ENCODE measurements at places on chromosomes 1 and 21.

GRCh38 chr1:4978660-4979390 is 324.4 kb downstream of the AJAP1 start:
- DNase-seq = no peak

DNA sequence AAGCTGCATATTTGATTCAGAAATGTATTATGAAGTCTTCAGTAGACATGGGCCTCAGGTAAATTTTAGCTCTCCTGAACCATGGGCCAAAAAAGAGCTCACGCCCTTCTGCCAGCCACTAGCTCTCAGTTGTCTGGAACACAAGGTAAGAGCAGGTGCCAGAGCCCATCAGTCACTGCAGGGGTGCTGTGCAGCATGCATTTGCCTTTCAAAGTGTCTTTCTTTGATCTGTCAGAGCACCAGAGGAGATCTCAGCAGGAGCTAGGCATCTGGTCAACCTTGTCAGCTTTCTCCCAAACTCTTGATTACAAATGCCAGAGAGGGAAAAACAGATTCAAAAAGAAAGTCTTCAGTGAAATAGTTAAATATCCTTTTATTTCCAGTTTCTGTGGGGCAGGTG is 332.3 kb downstream of the COL11A1 start:
- no peak for DNase-seq

DNA sequence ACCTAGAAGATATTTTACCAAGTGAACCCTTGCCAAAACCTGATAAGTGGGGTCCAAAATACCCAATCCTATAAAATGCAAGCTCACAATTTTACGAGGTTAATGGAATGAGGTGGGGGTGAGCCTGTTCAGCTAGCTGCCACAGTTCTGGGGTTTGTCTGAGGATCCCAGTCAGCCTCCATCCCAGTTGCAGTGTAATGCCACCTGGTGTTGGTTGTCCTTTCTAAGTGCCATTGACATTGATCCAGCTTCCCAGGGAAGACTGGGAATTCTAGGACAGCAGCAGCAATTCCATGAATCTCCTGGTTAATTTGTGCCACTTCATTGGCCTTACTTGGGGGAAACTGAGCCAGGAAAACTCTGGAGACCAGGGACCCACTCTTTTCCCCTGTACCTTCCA is 298.3 kb downstream of the RWDD3 start:
- DNase-seq = no peak

- DNase-seq = no peak
These were observed 36.3 kb upstream of the MYOCOS start for GRCh38 chr1:171585715-171586114.

GRCh38 chr1:100037927-100038659 is 68.3 kb downstream of the SLC35A3 start:
- peak; percentile 89 for DNase-seq

DNA sequence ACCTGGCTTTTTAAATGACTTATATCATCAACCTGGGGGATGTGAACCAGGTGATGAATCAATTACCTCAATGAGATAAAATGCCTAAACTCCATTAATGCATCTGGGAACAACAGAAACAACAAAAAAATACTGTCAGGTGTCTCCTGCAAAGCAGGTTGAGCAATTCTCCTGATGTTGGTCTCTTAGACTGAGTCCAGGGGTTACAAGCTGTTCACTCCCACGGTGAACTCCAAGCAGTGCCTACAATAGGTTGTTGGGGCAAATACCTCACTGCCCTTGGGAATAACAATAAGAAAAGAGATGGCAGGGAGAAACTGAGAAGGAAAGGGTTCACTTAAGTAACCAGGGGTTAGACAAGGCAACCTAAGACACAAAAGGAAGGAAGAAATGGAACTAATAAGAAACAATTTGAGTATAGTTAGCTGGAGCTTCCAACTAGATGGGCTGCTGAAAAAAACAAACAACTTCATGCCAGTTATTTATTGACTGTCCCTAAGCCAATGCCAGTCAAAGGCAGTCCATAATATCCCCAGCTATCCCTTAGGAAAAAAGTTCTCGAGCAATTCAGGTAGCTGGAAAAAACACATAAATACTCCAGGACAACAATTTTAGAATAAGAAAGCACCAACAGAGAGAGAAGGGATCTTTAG is 97.6 kb upstream of the MAGI3 start:
- DNase-seq = no peak

DNA sequence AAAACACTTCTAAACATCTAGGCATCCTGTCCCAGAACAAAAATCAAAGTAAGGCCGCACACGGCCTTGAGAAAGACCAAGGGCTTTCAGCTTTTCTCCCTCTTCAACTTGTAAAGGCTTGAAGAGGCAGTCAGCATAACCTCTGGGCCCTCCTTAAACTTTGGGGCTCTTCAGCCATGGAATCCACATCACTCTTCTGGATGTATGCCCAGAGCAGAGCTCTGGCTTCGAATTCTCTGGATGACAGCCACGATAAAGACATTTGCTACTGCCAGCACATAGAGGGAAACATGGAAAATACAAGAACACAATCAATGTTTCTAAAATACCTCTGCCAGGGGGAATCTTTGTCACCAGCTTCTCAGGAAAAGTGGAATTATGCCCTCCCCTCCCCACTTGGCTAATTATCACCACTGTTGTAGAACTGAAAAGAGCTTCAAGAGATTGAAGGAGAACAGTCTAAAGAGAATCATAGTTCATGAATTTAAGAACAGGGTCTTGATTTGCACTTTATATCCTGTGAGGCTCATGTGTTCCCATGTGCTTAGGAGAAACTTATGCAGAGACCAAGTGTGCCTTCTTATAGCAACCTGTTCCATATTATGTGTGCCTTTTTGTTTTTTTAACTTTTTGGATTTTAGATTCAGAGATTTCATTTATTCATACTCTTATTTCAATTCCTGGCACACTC is 39.0 kb upstream of the DPT start:
- DNase-seq = no peak

DNA sequence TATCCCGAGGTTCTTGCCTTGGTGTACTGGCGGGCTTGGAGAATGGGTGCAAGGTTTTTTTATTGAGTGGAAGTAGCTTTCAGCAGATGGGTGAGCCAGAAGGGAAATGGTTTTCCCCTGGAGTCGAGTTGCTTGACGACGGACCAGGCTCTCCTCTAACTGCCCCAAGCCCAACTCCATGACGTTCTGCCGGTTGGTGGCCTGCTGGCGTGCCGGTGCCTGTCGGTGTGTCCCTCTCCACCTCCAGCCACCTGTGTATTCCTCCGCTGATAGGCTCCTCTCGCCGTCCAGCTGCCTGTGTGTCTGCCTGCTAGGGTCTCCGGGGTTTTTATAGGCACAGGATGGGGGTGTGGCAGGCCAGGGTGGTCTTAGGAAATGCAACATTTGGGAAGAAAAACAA is 34.3 kb upstream of the PTGFRN start:
- DNase-seq = no peak

- DNase-seq = no peak
These were observed 514 bp downstream of the TPRG1L start for GRCh38 chr1:3625151-3625907.

- DNase-seq = no peak
These were observed 184.5 kb downstream of the CAMTA1 start for GRCh38 chr1:6969762-6970161.

DNA sequence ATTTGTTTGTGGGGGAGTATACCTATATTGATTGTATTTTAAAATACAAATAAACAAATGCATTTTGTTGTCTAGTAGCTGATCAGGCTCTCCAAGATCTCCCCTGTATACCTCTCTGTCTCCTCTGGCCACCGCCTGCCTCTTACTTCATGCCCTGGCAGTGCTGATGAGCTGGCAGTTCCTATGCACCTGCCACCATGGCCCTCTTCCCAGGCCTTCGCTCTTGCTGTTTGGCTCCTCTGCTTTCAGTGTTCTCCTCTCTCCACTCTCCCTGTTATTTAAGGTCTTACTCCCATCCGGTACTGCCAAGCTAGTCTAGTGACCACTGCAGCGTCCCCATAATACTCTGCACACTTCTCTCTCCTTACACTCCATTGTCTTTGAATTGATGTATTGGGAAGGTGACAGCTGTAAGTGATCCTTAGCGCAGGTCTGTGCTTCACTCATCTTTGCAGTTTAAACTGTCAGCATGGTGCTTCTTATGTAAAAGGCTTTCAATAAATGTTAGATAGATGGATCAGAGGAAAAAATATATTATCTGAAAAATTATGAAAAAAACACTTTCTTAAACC is 88.1 kb upstream of the ATP1A1 start:
- DNase-seq = no peak

DNA sequence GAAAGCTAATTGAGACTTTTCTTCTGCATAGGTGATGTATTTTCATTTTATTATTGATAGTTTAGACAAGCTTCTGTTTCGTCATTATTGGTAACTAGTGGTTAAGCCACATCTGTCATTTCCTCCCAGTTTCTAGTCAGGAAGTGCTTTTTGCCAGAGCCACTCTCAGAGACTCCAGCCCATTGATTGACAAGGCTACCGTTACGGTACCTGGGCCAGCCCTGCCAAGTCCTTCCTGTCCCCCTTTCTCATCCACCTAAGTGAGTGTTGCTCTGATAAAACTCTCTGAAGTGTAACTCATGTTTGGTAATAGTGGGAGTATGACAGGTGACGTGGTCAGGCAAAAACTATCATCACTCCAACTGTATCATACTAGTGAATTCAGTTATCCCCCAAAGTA is 29.6 kb upstream of the AGL start:
- no peak for DNase-seq

GRCh38 chr1:4050998-4051397 is 150.9 kb upstream of the C1orf174 start:
- DNase-seq = no peak

DNA sequence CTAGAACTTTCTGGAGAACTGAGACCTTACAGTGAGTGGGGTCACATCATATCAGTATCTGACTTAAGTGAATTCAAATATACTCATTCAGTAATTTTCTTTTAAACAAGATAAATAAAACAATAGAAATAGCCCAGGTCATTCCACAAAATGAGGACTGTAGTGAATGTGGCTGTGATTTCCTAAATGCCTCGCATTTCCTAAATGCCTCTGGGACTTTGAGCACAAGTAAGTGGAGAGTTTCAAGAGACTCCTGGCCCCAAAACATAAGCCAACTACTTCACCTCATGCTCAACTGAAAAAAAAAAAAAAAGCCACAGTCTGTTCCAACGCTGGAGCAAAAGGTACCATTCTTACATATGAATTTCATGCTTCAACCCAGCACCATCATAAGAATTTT is 81.5 kb downstream of the ZNF281 start:
- DNase-seq = no peak

DNA sequence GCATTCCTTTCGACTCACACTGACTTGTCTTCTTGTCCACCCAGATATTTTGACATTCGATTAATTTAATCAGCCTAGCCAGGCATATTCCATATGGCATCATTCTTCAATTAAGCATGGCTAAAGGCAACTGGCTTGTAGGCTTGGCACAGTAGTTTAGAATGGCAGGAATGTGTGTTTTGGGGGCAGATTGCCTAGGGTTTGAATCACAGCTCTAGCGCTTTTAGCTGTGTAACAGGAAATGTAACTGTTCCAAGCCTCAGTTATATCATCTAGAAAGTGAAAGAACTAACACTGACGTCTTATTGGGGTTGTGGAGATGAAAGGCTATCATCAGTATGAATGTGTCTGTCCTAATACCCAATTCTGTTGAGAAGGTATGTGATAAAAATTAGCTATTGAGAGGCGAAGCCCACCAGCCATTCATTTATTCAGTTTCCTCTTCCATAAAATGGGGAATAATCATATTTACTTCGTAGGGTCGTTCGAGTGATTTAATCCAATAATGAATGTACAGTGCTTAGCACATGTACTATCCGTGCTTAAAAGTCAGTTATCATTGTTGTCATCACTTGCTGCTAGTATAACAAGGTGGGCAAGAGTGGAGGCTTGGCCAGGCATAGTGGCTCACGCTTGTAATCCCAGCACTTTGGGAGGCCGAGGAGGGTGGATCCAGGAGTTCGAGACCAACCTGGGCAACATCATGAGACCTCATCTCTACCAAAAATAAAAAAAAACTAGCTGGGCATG is 41.6 kb upstream of the GRHL3 start:
- DNase-seq = no peak

DNA sequence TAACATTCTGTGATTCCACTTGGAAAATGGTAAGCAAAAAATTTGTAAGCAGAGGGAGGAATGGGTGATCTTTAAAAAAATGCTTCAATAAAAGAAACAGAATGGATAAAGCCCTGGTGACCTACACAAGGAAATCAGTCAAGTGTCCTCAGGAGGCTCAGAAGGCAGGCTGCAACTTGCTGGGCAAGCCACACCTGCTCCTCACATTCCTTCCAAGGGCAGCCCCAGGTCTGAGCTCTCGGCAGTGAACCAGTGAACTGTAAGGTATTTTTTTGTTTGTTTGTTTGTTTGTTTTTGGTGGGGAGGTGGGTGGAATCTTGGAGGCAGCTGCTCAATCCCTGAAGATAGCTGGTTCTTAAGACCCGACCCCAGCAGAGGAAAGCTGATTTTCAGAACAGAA is 4.4 kb downstream of the TACSTD2 start:
- DNase-seq = peak; percentile 38

DNA sequence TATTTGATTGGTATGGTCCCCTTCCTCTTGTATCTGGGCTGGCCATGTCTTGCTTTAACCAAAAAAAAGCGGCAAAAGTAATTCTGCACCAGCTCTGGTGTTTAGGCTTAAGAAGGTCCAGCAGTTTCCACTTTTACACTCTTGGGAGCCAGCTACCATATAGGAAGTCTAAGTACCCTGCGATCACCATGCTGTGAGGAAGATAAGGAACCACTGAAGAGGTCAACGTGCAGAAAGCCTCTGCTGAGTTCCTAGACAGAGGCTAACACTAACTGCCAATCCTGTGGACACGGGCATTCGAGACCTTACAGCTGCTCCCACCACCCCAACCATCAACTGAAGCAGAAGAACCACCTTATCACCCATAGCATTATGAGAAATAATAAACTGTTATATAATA is 331.4 kb downstream of the VAV3 start:
- no peak for DNase-seq

DNA sequence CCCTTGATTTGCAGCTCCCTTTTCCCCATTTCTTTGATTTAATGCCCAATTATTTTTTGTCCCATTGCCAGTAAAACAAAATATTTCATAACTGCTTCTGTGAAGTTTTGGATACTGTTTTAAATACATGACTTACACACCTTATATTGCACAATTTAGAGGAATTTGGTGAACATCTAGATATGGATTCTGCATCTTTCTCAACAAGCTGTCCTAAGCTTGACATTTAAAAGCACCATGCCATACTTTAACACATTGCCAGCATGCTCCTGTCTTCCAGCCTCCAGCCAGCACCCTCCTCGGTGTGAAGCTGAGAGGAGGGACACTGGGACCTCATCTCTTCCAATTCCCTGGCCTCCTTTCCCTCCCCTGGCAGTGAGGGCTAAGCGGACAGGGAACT is 167.6 kb downstream of the SEC16B start:
- no peak for DNase-seq

Data from renal pelvis (tissue), 12 donors.